ENCODE measurements at places on chromosomes 11 and 22. TPM values are rescaled to one million over a fixed set of nuclear protein-coding genes. Genes with fewer than 3 reads are reported as not detected.

The DENND5A gene
- 124 TPM for total RNA-seq

The MUC6 gene
- total RNA-seq: not detected

The DAGLA gene
- 0.65 TPM for total RNA-seq

The MGAT3 gene
- under 0.01 TPM for total RNA-seq

The FOLR1 gene
- total RNA-seq: not detected

The TCN1 gene
- total RNA-seq: 0.32 TPM

The LDLRAD3 gene
- 9.1 TPM for total RNA-seq

The TRPT1 gene
- total RNA-seq: 22.6 TPM

The MUC2 gene
- not detected for total RNA-seq

The ADAMTS8 gene
- not detected for total RNA-seq

The PANX3 gene
- not detected for total RNA-seq

The GPR83 gene
- not detected for total RNA-seq

The C11orf87 gene
- total RNA-seq: not detected

The OR51E1 gene
- not detected for total RNA-seq

The SLC22A25 gene
- total RNA-seq: not detected

The MS4A12 gene
- not detected for total RNA-seq

The ELFN2 gene
- total RNA-seq: under 0.01 TPM

The PYGM gene
- total RNA-seq: under 0.01 TPM

The KCNJ1 gene
- not detected for total RNA-seq

The CRYBB2 gene
- total RNA-seq: not detected

The ARHGAP42 gene
- total RNA-seq: 1.8 TPM

The CECR2 gene
- 1.9 TPM for total RNA-seq

The MRGPRX3 gene
- not detected for total RNA-seq

The SIK3 gene
- 8.1 TPM for total RNA-seq

The F2 gene
- not detected for total RNA-seq

The KDM4E gene
- total RNA-seq: not detected

The ME3 gene
- 87.7 TPM for total RNA-seq
